SK-N-SH (cell line): ENCODE measurements at places on chromosomes 7 and 10. TPM values are rescaled to one million over a fixed set of nuclear protein-coding genes. Genes with fewer than 3 reads are reported as not detected.

The GHRHR gene
- not detected in 2 replicates for polyA plus RNA-seq

DNA sequence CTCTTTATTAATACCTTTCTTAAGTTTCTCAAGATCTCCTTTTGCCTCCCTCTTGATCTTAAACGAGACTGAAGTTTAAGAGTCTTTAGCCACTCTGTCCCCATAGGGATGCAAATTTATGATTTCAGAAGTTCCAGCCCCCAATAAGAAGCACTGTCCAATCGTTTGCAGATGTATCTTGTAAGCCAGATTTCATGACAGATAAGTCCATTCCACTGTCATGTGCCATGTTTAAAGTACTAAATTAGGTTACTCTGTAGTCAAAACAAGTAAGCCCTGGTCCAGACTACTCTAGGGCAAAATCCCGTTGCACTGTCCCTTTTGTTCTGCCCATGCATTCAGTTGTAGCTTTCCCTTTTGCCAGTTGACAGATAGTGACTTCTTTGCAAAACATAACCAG lies 157.2 kb upstream of the KAT6B start:
- peak; percentile 52 for DNase-seq
- H3K27me3 ChIP-seq: no peaks in the 10 kb centered on the region
- no peaks in the 10 kb centered on the region; the same call in 1 of the 2 replicates for H3K36me3 ChIP-seq
- H3K27ac ChIP-seq: peak overlapping the region; percentile 18; the same call in 1 of the 2 replicates

GRCh38 chr10:4546500-4546899 lies 279.5 kb upstream of the AKR1E2 start:
- no peaks in the 10 kb centered on the region for H3K27me3 ChIP-seq
- no peak for DNase-seq
- no peaks in the 10 kb centered on the region; the same call in none of the 2 replicates for H3K4me1 ChIP-seq
- no peaks in the 10 kb centered on the region for H3K36me3 ChIP-seq
- H3K4me3 ChIP-seq: no peak overlapping the region

The SLC35G1 gene
- polyA plus RNA-seq: 5.1 and 7.3 TPM in 2 replicates

The RTKN2 gene
- 1.4 and 1.5 TPM in 2 replicates for polyA plus RNA-seq

GRCh38 chr7:78013386-78013785 lies 214.8 kb downstream of the PHTF2 start:
- no peak for DNase-seq
- H3K27me3 ChIP-seq: no peaks in the 10 kb centered on the region
- no peaks in the 10 kb centered on the region for H3K36me3 ChIP-seq
- no peak overlapping the region for H3K27ac ChIP-seq
- H3K4me3 ChIP-seq: no peak overlapping the region

The KIF20B gene
- polyA plus RNA-seq: 1.5 and 2.0 TPM in 2 replicates

GRCh38 chr10:130545697-130546096 lies 409.5 kb downstream of the GLRX3 start:
- H3K27ac ChIP-seq: no peak overlapping the region
- no peak overlapping the region for H3K4me3 ChIP-seq
- H3K27me3 ChIP-seq: no peaks in the 10 kb centered on the region
- no peaks in the 10 kb centered on the region for H3K36me3 ChIP-seq

DNA sequence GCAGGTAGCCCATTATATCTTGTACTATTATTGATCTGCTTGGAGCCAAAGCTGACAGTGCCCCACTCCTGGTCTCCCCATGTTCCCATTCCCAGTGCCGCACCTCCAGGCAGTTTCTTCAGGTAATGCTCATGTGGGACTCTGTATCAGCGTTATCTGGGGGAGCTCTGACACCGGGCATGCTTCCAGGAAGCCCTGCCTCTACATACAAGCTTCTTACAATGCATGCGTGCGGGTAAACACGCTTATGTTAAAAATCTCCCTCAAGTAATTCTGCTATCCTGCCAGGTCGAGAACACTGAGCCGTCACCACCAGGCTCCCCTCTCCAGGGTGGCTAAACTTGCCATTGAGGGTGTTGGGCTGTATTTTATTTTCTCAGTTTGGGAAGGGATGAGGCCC lies 61.6 kb upstream of the LBX1 start:
- H3K4me3 ChIP-seq: no peak overlapping the region
- H3K36me3 ChIP-seq: no peaks in the 10 kb centered on the region
- DNase-seq: no peak
- H3K27ac ChIP-seq: no peak overlapping the region
- peaks cover 16% of the 10 kb centered on the region; the same call in 1 of the 2 replicates for H3K27me3 ChIP-seq

GRCh38 chr10:58820861-58821751 lies 308.4 kb downstream of the BICC1 start:
- no peak for DNase-seq
- H3K4me3 ChIP-seq: no peak overlapping the region
- H3K27ac ChIP-seq: peak overlapping the region; percentile 71
- peaks cover 15% of the 10 kb centered on the region for H3K36me3 ChIP-seq

DNA sequence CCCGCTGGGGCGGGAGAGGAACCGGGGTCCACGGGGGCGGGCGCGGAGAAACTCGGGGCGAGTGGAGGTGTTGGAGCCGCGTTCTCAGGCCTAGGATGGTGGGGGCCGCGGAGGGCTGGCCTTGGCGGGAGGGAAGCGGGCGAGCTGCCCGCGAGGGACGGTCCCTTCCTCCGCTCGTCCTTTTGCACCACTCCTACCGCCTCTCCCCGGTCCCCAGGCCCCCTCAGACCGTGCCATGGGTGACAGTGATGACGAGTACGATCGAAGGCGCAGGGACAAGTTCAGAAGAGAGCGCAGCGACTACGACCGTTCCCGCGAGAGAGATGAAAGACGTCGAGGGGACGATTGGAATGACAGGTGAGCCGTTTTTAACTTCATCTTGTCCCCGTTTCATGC lies 451 bp downstream of the SRRT start:
- H3K4me1 ChIP-seq: peaks cover 13% of the 10 kb centered on the region; the same call in 1 of the 2 replicates
- DNase-seq: peak; percentile 81
- H3K36me3 ChIP-seq: peaks cover 40% of the 10 kb centered on the region
- peak overlapping the region; percentile 93 for H3K4me3 ChIP-seq
- H3K27me3 ChIP-seq: no peaks in the 10 kb centered on the region

GRCh38 chr7:45184326-45185027 lies 26.9 kb downstream of the RAMP3 start:
- no peak for DNase-seq
- H3K4me1 ChIP-seq: no peaks in the 10 kb centered on the region
- no peak overlapping the region for H3K4me3 ChIP-seq
- peaks cover 15% of the 10 kb centered on the region for H3K27me3 ChIP-seq
- H3K27ac ChIP-seq: no peak overlapping the region
- no peaks in the 10 kb centered on the region for H3K36me3 ChIP-seq

The TFR2 gene
- polyA plus RNA-seq: 0.30 and 0.32 TPM in 2 replicates

DNA sequence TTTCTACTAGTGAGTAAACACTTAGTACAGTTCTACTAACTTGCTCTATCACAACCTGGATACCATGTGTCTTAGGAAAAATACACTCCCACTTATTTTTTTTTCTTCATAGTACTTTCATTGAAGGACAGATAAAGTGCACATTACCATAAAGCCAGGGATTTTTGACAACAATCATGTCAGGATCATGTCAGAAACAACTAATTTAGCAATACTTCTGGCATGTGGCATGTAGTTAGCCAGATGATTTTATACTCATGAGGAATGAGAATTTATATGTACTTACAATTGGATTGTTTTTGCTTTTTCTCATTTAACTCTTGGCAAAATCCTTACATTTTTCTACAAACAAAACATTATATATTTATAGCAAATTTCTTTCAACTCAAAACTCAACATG lies 630.7 kb upstream of the GRM3 start:
- no peak overlapping the region for H3K4me3 ChIP-seq
- H3K36me3 ChIP-seq: no peaks in the 10 kb centered on the region
- H3K27me3 ChIP-seq: no peaks in the 10 kb centered on the region
- DNase-seq: no peak

DNA sequence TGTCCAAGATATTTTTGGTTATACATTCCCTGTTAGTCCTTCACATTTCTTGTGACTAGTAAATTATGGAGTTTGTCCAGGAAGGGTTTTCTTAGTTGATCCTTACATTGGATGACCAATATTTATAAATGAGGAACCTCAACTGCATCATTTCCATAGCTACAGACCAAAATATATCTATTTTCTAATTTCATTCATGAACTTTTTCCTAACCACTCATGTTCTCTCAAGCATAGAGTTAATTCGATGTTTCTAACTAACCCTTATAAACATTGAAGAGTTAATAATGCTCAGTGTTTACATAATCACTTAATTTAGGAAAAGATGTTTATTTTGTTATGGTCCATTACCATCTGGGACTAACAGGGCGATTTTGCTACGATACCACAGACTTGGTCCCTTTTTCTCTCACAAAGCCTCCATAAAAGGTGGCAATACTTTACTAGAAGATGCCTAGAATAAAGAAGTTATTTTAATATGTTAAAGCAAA lies 591.0 kb downstream of the MAGI2 start:
- H3K4me1 ChIP-seq: no peaks in the 10 kb centered on the region
- no peaks in the 10 kb centered on the region for H3K27me3 ChIP-seq
- H3K4me3 ChIP-seq: no peak overlapping the region
- no peak for DNase-seq

The SLC29A4 gene
- polyA plus RNA-seq: 11.2 and 12.3 TPM in 2 replicates

DNA sequence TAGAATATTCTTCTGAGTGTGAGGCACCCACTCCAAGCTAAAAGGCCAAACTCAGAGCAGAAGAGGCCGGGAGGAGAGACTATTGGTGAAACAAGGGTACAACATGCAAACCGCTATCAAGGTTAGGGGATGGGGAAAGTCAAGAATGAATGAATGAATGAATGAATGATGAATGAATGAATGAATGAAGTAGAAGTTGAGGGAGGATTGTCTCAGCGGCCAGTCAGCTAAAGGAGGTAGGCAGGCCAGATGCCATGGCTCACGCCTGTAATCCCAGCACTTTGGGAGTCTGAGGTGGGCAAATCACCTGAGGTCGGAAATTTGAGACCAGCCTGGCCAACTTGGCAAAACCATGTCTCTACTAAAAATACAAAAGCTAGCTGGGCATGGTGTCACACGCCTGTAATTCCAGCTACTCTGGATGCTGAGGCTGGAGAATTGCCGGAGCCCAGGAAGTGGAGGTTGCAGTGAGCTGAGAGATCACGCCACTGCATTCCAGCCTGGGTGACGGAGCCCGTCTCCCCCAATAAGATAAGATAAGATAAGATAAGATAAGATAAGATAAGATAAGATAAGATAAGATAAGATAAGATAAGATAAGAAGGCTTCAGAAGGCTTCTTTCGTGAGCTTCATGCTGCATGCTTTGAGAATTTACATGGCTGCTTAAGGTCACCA lies 250.8 kb downstream of the CCDC3 start:
- no peaks in the 10 kb centered on the region for H3K36me3 ChIP-seq
- H3K27me3 ChIP-seq: no peaks in the 10 kb centered on the region
- no peak overlapping the region for H3K4me3 ChIP-seq
- DNase-seq: no peak

The ZC3HAV1L gene
- polyA plus RNA-seq: 9.7 and 14.5 TPM in 2 replicates

DNA sequence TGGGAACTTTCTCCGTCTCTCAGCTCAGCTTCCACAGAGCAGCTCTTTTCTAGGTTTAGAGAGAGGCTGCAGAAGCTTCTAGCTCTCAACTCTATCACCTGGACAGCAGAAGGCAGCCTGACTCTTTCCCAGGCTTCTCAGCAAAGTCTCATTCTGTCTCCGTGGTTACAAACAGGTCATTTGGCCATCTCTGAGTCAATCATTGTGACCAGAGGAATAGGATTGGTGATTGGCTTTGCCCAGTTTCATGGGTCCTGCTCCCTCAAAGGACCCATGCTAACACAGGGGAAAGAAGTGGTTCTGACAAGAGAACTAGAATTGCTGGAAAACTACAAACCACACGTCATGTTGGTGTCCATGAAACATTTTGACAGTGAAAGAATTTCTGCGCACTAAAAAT lies 43.6 kb downstream of the PRR15 start:
- peak overlapping the region; percentile 52; the same call in 1 of the 2 replicates for H3K27ac ChIP-seq
- H3K4me1 ChIP-seq: peaks cover 15% of the 10 kb centered on the region; the same call in 1 of the 2 replicates
- no peak for DNase-seq
- H3K4me3 ChIP-seq: no peak overlapping the region
- no peaks in the 10 kb centered on the region for H3K27me3 ChIP-seq

DNA sequence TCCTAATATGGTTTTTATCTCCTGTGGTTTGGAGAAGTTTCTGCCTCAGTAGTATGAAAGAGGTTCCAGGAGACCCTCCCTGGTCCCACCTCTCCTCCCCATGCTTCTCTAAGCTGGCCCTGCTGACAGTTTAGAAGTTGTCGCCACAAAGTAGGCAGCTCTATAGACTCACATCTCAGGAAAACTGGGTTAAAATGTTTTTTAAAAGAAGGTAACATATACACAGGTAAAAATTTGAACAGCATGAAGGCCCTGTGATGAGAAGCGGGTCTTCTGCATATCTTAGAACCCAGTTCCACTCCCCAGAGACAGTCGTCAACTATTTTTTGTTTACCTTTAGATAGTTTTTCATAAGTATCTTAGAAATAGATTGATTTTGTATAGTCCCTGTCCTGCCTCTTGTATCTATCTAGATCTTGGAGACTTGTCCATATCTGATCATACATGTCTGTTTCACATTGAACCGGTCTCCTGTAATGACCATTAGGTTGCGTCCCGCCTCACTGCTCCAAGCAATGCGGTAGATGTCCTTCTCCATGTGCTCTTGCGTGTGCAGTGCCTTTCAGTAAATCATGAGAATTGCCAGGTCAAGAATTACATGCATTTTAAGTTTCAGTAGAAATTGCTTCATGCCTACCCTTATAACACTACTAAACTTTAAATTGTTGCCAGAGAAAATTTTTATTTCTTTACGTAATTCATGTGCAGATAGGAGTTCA lies 2.2 kb downstream of the DUSP5 start:
- H3K4me3 ChIP-seq: peak overlapping the region; percentile 84; the same call in 1 of the 2 replicates
- DNase-seq: no peak
- no peaks in the 10 kb centered on the region for H3K27me3 ChIP-seq
- peak overlapping the region; percentile 84 for H3K27ac ChIP-seq
- peaks cover 65% of the 10 kb centered on the region for H3K4me1 ChIP-seq

The ICA1 gene
- 2.4 and 5.4 TPM in 2 replicates for polyA plus RNA-seq

GRCh38 chr10:114634609-114634979 lies 23.5 kb downstream of the ABLIM1 start:
- peaks cover 19% of the 10 kb centered on the region for H3K4me1 ChIP-seq
- DNase-seq: peak; percentile 24
- no peaks in the 10 kb centered on the region for H3K36me3 ChIP-seq
- no peak overlapping the region; the same call in 1 of the 2 replicates for H3K4me3 ChIP-seq

DNA sequence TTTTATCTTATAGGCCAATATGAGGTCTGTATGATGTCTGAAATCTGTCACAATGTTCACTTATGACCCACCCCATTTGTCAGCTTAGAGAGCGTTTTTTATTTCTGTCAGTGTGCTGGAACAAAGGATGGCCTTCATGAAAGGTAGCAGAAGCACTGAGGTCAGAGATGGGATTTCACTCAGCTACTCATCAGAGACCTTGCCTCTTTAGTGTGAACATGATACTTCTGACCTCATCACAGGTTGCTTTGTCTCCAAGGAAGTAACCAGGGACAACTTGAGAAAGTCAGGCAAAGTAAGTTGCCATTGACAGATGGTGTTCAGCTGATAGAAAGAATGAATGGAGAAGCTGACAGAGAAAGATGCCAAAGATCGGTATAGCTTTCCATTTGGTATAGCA lies 16.3 kb downstream of the YAE1 start:
- no peaks in the 10 kb centered on the region for H3K27me3 ChIP-seq
- H3K27ac ChIP-seq: no peak overlapping the region
- no peak overlapping the region for H3K4me3 ChIP-seq

- no peaks in the 10 kb centered on the region for H3K4me1 ChIP-seq
- no peaks in the 10 kb centered on the region for H3K27me3 ChIP-seq
- H3K36me3 ChIP-seq: no peaks in the 10 kb centered on the region
- DNase-seq: no peak
- H3K27ac ChIP-seq: no peak overlapping the region
- H3K4me3 ChIP-seq: no peak overlapping the region
Observed at GRCh38 chr10:48744587-48744986, 59.9 kb downstream of the WDFY4 start.
